ENCODE measurements at places on chromosomes 4 and X. TPM values are rescaled to one million over a fixed set of nuclear protein-coding genes. Genes with fewer than 3 reads are reported as not detected.

MSANTD1 gene
- total RNA-seq = not detected

POLN gene
- total RNA-seq = 0.91 TPM

UGT2B10 gene
- not detected for total RNA-seq

DUSP9 gene
- total RNA-seq = not detected

RTL9 gene
- total RNA-seq = not detected

DNA sequence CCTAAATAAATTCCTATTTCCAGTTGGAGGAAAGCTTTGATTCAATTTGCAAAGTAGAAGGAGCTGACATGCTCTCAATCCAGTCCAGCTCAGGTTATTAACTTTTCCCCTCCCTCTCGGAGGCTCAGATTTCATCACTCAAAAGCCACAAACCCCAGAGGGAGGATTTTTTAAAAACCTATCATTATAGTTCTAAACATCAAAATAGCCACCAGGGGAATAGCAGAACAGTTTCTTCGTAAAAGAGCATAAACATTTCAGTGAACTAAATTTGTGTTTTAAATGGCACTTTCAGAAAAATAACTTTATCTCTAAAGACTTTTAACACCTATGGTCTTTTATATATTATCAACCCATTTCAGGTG lies 8.8 kb downstream of the GPRIN3 start:
- no peak for DNase-seq

GRCh38 chrX:72051589-72051988 lies 80.1 kb downstream of the RTL5 start:
- DNase-seq = no peak

GRCh38 chr4:73053076-73053475 lies 16.4 kb downstream of the COX18 start:
- DNase-seq = no peak

DNA sequence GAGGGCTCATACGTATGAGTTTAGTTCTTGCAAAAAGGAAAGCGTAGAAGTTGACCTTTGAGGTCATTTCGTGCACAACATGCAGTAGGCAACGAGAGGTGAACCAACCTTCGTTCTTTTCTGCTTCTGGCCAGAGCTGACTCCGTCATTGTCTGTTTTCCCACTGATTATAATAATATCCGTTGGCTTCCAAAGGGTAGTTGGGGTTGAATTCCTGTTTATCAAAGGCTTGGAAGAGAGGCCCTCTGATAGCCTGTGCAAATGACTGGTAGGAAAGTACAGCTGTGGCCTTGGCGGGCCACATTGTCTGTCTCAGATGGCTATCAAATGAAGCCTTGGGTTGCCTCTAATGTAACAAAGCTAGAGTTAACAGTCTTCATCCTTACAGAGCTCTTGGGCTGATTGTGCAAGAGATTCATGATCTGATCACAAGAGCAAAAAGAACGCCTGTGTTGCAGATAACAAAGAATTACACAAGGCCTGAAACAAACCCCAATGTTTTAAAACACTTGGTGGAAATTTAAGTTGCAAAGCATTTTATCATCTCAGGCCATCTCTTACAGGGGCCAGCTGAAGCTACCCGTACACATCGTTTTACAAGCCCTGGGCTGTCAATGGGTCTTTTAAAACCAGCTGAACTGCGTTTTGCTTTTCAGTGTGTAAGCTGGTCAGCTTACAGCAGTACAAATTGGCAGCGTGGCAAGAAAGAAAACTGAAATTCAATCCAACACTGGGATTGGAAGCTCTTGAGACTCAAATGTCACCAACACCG lies 46.1 kb upstream of the FAM9C start:
- DNase-seq = no peak

GRCh38 chrX:39631276-39632229 lies 466.2 kb downstream of the BCOR start:
- DNase-seq = no peak

DNA sequence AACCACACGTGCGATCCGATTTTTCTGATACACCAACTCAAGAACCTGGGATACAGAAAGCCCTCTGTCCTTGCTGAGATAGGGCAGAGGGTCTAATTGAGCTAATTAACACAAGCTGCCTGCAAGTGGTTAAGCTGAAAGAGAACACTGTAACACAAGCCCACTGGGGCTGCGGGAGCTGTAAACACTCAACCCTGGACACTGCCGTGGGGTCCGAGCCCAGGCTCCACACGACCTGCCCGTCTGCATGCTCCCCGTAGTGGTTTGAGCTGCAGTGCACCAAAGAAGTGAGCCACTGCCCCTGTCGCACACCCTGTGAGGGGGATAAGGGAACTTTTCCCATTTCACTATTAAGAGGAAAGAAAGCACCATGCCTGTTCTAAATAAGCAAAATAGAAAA lies 54.6 kb downstream of the SPANXN3 start:
- no peak for DNase-seq

GRCh38 chrX:19063030-19063429 lies 59.2 kb downstream of the ADGRG2 start:
- DNase-seq = no peak

DNA sequence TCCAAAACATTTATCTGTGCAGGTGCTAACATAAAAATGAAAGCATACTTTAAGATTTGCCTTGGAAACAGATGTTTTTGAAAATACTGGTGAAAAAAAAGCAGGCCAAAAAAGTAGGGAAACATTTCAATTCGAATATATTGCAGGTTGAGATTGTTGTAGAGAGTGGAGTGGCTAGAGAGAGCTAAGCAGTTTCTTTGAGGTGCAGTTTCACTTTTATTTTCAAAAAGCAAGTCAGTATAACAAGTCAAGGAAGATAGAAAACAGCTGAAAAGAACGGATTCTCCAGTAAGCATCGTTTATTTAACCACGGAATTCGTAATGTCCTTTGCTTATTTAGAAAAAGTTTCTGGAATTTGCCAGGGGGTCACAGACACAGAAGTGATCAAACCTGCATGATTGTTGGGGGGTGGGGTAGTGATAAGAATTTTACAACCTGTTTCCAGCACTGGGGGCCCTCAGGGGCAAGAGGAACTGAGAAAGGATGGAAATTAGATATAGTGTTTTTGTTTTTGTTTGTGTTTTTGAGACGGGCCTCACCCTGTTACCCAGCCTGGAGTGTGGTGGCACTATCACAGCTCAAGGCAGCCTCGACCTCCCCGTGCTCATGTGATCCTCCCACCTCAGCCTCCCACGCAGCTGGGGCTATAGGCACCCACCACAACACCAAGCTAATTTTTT lies 175.0 kb downstream of the TENM3 start:
- no peak for DNase-seq

DNA sequence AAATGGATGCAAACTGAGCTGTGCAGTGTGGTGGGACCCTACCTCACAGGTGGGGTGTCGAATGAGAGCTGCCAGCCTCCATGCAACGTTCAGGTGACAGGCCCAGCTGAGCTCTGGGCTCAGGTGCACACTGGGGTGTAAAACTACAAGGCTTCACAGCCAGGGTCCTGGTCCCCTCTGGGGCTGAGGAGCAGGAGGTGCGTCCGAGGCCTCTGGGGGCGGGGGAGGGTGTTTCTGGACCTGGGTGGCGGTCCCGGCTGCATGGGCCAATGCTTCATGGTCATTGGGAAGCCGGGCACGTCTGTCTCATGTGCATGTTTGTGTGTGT lies 26.5 kb upstream of the SORCS2 start:
- peak; percentile 65 for DNase-seq

- DNase-seq = no peak
Observed at GRCh38 chr4:115121351-115122043, 8.1 kb upstream of the NDST4 start.

GRCh38 chrX:53233536-53233935 lies 8.5 kb upstream of the KDM5C start:
- DNase-seq = no peak

- DNase-seq = no peak
Observed at GRCh38 chr4:158644356-158644755, 27.3 kb downstream of the C4orf46 start.

DNA sequence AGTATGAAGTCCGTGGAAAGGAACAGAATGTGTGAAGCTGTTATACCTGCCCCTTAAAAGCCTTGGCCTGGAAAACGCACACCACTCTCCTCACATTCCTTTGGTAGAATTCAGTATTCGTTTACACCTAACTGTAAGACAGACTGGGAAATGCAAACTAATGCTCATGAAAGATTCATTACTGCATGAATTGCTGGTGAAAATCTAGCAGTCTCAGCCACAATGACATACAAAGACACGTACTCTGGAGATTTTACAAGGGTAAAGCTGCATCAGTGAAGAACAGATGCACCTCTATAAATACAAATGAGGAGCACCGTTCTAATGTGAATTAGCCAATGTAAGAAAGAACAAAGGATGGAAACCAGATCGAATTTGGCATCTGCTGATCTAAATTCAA lies 2051.3 kb downstream of the PCDH7 start:
- DNase-seq = no peak

GRCh38 chrX:7050271-7050670 lies 97.2 kb upstream of the STS start:
- no peak for DNase-seq

GRCh38 chrX:10134921-10135320 lies 21.9 kb upstream of the CLCN4 start:
- DNase-seq = no peak

DNA sequence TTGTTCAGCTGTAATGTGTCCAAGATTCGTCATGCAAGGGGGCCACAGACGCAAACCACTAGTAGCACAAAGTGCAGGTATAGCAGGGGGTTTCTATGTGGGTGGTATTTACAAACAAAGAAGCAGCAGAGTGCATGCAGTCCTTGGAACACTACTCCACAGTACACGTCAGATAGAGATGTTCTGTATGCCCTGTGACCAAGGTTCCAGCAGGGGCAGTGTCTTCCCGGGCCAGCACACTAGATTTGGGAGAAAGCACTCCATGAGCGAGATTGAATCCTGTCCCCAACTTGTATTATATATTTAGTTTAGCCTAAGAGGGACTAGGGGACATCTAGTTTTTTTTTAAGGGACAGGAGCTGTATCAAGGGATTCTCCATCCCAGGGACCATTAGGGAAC lies 54.4 kb upstream of the ESX1 start:
- DNase-seq = no peak
